NB4 (cell line): ENCODE measurements at places on chromosomes 11 and 22.

- DNase-seq, result no peak
Observed at GRCh38 chr22:45638197-45638596, 33.4 kb upstream of the ATXN10 start.

DNA sequence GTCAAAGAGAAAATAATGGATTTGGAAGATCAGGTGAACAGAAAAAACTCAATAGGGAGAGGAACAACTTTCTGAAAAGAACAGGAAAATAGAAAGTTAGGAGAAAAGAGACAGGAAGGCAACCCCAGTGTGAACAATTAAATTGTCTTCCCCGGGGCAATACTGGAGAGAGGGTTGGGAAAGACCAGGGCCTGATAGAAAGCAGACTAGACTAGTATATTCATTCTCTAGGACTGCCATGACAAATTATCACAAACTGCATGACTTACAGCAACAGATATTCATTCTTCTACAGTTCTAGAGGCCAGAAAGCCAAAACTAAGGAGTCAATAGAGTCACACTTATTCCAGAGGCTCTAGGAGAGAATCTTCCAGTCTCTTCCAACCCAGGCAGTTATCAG, 482.8 kb downstream of the SOX6 start:
- no peak for DNase-seq

GRCh38 chr11:58914821-58915543, 24.3 kb upstream of the GLYATL1 start:
- no peak for DNase-seq

DNA sequence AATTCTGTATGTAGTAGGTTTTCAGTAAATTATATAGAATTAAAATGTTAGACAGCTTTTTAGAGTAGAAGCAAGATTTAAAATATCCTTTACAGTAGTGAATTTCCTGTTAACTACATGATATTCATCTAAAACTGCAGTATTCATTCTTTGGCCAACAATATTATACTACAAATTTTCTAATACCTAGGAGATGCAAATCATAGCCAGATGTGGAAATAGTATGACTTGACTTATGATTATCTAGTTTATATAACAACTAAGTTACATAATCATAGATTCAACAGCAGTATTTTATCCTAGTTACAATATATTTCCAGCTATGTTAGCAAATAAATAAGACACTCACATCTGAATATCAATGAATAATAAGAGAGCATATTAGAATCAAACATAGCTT, 163.2 kb downstream of the MSANTD4 start:
- DNase-seq, result no peak

GRCh38 chr22:32920032-32920628, 118.6 kb downstream of the TIMP3 start:
- DNase-seq, result peak; percentile 97

DNA sequence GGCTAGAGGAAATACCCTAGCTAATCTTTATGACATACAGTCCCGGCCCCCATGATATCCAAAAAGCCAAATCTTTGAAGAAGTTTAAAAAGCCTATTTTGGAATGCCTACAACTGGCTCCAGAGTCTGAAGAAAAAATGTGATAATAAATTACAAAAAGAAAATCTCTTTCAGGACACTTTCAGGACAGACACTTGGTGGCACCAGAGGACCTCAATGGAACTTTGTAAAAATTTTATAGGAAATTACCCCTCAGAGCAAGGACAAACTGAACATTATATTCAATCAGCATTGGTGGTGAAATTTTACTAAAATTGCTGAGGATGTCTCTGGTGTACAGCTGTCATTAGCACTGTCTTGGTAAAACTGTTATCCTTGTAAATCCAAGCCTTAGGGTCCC, 81.0 kb downstream of the CCDC73 start:
- DNase-seq, result peak; percentile 27

- no peak for DNase-seq
Observed at GRCh38 chr11:10192036-10192435, 102.0 kb downstream of the SBF2 start.

DNA sequence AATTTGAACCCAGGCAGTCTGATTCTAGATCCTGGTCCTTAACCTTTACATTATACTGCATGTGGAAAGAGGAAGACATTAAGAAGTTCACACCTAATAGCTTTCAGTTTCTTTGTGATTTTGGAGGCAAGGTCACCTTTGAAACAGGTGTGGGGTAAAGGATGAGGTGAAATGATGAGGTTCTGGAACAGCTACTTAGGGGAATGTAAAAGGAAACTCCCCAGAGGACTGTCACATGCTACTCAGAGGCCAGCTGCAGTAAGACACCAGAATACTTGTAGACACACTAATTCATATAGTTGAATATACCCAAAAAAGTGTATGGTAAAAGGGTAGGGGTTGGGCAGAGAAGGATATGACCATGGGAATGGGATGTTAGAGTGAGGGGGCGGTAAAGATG, 5.4 kb downstream of the APIP start:
- no peak for DNase-seq

GRCh38 chr11:61628662-61628970, 47.7 kb upstream of the SYT7 start:
- no peak for DNase-seq
